ENCODE measurements at places on chromosomes 7 and 10.

- DNase-seq = no peak
Observed at GRCh38 chr10:118827466-118828155, 72.8 kb upstream of the CACUL1 start.

GRCh38 chr10:119341459-119342301 is 134.3 kb downstream of the GRK5 start:
- no peak for DNase-seq

DNA sequence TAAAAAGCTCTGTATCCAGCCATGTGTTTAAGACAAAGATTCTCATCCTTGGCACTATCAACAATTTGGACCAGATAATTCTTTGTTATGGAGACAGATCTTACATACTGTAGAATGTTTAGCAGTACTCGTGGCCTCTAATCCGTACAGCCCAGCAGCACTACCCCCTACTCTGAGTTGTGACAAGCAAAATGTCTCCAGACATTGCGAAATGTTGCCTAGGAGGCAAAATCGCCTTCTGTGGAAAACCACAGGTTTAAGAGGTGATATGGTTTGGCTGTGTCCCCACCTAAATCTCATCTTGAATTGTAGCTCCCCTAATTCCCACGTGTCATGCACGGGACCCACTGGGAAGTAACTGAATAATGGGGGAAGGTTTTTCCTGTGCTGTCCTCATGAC is 186.7 kb downstream of the CHCHD3 start:
- DNase-seq = no peak

GRCh38 chr7:30240106-30240800 is 44.1 kb upstream of the ZNRF2 start:
- DNase-seq = no peak

GRCh38 chr7:157991351-157991750 is 596.3 kb downstream of the PTPRN2 start:
- DNase-seq = no peak

- peak; percentile 48 for DNase-seq
Observed at GRCh38 chr7:102044984-102045673, 227.7 kb downstream of the CUX1 start.

DNA sequence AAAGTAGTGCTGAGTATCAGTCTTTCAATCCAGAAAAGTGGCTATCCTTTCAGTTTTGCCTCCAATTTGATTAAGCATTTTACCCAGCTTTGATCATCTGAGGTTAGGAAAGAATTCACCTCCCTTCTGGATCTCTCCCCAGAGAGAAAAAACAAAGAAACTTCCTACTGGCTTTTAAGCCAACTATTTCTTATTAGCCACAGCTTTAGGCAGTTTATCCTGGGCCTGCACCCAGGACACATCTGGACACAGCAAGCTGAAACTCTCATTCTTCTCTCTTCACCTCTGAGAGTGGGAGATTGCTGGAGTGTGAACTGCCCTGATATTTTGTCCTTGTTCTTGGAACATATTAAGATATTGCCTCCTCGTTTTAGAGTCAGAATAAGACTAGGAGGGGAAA is 43.5 kb upstream of the LSM8 start:
- no peak for DNase-seq

GRCh38 chr10:84244651-84245270 is at the start of gene RGR:
TSS of gene RGR (plus strand) at chr10:84245053. CDS start at chr10:84245091, 38 bp downstream.
- no peak for DNase-seq

- DNase-seq = no peak
Observed at GRCh38 chr10:60967854-60968484, 24.0 kb upstream of the RHOBTB1 start.

- DNase-seq = no peak
Observed at GRCh38 chr10:76839276-76839675, 798.3 kb downstream of the KCNMA1 start.

DNA sequence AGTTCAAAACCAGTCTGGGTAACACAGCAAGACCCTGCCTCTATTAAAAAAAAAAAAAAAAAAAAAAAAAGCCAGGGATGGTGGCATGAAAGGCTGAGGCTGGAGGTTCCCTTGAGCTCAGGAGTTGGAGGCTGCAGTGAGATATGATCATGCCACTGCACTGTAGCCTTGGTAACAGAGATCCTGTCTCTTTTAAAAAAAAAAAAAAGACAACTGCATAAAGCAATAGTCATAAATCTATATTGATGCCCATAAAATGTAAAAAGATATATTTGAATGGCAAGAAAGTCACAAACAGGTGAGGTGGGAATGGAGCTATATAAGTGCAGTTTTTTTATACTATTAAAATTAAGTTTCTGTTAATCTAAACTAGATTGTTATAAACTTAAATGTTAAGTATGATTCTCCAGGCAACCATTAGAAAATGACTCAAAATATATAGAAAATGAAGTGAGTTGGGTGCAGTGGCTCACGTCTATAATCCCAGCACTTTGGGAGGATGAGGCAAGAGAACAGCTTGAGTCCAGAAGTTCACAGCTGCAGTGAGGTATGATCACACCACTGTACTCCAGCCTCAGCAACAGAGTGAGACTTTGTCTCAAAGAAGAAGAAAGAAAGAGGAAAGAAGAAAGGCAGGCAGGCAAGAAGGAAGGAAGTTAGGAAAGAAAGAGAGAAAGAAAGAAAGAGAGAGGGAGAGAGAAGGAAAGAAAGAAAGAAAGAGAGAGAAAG is 13.4 kb upstream of the HNRNPH3 start:
- no peak for DNase-seq

DNA sequence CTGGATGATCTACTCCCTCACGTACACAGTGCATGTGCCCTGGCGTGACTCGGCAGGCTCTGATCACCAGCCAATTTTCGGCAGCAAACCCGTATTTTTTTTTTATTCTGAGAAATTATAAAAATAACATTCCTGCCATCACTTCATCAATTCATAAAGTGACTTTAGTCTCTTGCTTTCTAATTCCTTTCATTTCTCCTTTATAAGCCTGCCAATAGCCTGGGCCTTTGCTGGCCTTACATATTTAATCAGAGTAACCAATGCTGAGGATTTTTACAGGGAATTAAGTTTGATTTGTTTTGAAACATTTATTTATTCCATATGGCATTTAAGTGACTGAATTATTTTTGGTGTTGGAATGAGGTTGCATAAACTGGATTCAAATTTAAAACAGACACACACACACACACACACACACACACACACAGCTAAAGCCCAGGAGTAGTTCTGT is 140.8 kb downstream of the ETV1 start:
- no peak for DNase-seq

- DNase-seq = no peak
Observed at GRCh38 chr7:151168003-151168786, 701 bp upstream of the GBX1 start.

- DNase-seq = peak; percentile 33
Observed at GRCh38 chr7:2353113-2353935, 1.3 kb upstream of the EIF3B start.

- no peak for DNase-seq
Observed at GRCh38 chr10:101292194-101293006, 61.6 kb upstream of the BTRC start.

DNA sequence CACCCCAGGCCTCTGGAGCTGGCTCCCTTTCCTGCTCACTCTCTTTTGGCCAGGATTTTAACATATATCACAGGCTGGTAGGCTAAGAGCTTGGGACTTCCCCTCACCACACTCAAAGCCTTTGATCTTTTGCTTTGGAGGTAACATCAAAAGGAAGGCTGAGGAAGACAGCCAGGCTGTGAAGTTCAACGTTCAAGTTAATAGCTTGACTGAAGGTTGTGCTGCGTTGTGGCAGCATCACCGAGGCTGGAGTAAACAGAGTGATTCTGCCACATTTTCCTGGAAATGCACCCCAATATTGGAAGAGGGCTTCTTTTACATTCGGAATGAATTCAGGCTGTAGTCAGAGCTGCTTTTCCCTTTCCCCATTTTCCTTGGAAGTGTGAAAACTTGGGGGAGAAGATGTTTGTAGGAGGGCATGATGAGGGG is 57.3 kb downstream of the TCF7L2 start:
- DNase-seq = no peak

- no peak for DNase-seq
Observed at GRCh38 chr7:148148456-148148855, 442.1 kb upstream of the C7orf33 start.

DNA sequence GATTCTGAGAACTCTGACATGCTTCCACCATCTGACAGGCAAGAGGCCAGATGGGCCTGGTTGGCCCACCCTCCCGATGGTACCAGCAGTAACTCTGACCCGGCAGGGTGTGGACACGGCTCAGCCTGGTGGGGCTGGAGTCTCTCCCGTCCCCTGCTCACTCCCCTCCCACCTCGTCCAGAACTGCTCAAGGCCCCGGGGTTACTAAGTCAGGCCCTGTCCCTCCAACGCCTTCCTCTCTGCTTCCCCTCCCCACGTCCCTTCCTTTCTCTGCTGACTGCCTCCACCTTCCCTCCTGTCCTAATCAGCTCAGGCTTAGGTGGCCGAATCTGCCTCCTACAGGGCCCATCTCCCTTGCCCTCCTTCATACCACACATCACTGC is 12.5 kb downstream of the CALML5 start:
- DNase-seq = no peak

DNA sequence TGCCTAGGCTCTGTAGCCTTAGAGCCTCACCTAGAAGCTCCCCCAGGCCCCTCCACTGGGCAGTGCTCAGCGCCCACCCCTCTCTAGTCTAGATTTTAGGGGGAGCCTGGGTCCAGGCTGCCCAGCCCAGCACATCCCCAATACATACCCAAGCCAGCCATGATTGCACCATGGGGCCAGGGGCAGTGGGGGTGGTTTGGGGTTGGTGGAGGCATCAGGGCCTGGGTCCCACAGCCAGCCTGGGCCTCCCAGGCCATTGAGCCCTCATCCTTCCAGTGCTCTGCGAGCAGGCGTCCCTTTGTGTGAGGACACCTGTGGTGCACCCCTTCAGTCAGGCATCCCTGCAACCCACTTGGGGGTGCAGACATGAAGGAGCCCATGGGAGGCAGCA is 76.9 kb upstream of the RET start:
- no peak for DNase-seq

- DNase-seq = no peak
Observed at GRCh38 chr7:83038787-83039186, 123.9 kb downstream of the PCLO start.

- no peak for DNase-seq
Observed at GRCh38 chr10:129491123-129491734, 24.2 kb downstream of the MGMT start.

GRCh38 chr10:11616021-11616420 is 4.6 kb upstream of the USP6NL start:
- DNase-seq = no peak

DNA sequence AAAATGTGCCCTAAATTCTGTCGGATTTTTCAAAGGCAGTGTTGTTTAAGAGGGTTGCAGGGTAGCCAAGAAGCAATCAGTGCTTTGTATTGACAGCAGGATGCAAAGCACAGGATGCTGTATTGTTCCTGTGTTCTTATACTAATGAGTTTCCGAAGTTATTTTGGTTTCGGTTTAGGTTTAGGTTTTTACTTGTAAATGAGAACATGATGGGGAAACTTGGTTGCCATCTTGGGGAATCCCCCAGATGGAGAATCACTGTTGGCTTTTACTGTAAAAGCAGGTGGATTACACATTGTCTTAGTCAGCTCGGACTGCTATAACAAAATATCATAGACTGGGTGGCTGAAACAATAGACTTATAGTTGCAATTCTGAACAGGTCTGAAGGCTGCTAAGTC is 72.1 kb downstream of the INHBA start:
- DNase-seq = no peak

- DNase-seq = peak; percentile 60
Observed at GRCh38 chr10:20622531-20623211, 274.4 kb downstream of the NEBL start.

- no peak for DNase-seq
Observed at GRCh38 chr7:151051108-151051507, 2.8 kb downstream of the ASIC3 start.

DNA sequence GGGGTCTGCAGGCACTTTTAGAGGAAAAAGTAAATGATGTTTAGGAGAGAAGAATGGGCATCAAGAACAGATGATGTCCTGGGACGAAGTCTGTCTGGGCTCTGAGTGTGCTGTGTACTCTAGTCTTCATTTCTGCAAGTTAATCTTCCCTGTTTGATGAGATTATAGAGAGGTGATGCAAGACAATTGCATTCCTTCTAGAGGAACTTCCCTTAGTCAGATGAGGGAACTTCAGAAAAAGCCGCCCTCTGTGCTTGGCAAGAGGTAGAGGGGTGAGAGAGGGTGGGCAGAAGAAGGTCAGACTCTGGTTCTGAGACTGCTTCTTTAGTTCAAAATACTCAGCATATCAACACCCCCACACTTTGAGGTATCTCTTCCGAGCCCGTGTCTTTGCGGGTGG is 797.9 kb downstream of the LRMDA start:
- no peak for DNase-seq

DNA sequence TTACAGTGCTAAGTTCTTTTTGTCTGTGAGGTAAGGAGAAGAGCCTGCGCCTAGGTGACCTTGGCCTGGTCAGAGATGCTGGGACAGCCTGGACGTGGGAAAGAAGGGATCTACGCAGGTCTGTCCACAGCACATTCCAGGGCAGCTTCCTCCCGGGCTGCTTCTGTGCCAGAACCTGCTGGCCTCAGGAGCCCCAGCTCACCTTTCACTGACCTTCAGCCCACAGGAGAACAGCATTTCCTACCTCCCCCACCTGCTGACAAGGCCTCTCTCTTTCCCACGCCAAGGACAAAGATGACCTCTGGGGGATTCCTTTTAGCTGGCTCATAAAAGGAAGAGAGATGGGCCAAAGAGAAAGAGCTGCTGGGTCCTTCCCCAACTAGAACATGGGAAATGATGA is 260.6 kb downstream of the KCNMA1 start:
- no peak for DNase-seq

DNA sequence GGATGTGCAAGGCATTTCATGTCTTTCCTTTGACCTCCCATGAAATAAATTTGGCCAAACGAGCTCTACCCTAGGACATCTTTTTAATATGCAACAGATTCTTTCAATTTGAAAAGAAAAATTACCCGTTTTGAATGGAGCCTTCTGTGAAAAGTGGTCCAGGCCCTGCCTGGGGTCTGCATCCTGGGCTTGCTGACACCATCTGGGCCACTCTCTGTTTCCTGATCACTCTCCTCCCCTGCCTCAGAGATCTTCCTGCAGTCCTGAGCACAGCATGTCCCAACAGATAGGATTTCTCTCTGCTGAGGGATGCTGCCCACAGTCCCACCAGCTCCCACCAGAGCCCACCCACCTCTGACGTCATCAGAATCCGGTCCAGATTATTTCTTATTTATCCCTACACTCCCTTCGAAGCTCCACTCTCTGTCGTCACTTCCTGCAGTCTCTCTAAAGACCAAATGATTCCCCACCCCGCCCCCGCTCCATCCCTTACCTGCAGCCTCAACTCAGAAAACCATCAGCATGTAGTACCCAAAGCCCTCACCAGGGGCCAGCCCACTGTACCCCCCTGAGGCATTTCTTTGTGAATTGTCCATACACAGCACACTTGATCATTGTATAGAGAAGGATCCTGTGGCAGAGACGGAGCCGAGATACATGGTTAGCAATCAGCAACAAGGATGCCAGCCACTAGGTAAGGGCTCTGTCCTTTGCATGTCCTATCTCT is 192.1 kb upstream of the MGMT start:
- no peak for DNase-seq

DNA sequence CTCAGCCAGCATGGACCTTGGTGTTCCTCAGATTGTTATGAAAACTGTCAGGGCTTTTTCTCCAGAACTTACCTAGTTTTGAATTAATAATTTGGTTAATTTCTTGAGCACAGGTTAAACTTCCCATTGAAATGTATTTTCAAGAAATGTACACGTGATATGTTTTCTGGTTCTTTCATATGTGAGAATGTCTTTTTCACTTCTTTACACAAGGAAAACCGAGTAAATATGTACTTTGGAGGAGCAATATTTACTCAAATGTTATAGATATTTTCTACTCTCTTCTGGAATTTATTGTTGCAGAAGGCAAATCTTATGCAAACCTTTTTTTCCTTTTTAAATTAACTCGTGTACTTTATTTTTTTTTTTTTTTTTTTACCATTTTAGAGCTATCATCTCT is 134.3 kb downstream of the AHR start:
- DNase-seq = no peak
